ENCODE measurements at places on chromosomes 11 and 22. TPM values are rescaled to one million over a fixed set of nuclear protein-coding genes. Genes with fewer than 3 reads are reported as not detected.

Gene TEX12
- not detected for total RNA-seq

DNA sequence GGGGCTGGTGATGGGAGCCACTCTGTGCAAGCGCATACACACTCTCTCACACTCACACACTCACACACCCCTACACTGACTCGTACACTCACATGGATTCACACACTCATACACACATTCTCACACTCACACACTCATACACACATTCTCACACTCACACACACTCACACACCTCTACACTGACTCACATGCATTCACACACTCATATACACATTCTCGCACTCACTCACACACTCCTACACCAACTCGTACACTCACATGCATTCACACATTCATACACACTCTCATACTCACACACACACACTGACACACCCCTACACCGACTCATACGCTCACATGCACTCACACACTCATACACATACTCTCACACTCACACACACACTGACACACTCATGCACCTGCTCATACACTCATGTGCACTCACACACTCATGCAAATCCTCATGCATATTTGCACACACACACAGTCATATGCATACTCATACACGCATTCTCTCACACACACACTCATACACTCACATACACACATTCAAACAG, 5.1 kb downstream of the KRTAP5-11 start:
- no peaks in the 10 kb centered on the region for H3K27me3 ChIP-seq
- H3K27ac ChIP-seq = no peak overlapping the region
- no peaks in the 10 kb centered on the region for H3K36me3 ChIP-seq
- DNase-seq = no peak

DNA sequence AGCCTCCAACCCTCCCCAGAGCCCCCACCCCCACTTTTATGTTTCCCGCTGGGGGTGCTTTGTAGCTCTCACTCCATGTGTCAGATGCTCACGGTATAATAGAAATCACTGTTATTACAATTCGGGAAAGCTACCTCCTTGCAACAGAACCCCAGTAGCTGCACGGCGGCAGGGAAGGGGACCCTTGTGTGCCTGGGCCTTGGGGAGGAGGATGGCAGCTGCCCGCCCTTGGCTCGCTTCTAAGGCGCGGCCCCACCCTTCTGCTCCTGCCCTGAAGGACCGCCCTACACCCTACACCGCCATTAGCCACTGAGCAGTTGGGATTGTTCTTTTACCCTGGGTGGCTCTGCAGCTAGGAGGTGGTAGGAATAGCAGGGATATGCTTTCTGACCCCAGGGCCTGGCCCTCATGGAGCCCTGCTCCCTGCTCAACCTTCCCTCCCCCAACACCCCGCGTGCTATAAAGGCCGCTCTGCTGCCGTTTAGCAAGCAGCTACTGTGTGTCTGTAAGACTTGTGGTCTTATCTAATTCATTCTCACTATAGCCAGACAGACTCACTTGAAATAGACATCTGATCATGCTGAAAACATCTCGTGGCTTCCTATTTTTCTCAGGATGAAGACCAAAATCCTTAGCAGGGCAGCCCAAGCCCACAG, 219.7 kb downstream of the CEP164 start:
- 0 out of 2 replicates have a peak, but pooled peaks cover 4% of the 10 kb centered on the region for H3K27me3 ChIP-seq
- H3K27ac ChIP-seq = no peak overlapping the region
- no peaks in the 10 kb centered on the region for H3K36me3 ChIP-seq
- no peaks in the 10 kb centered on the region for H3K4me1 ChIP-seq
- H3K4me3 ChIP-seq = no peak overlapping the region

GRCh38 chr11:128407962-128408361, 179.4 kb downstream of the ETS1 start:
- H3K4me3 ChIP-seq = no peak overlapping the region
- no peaks in the 10 kb centered on the region for H3K27me3 ChIP-seq
- H3K27ac ChIP-seq = no peak overlapping the region
- H3K4me1 ChIP-seq = no peaks in the 10 kb centered on the region

DNA sequence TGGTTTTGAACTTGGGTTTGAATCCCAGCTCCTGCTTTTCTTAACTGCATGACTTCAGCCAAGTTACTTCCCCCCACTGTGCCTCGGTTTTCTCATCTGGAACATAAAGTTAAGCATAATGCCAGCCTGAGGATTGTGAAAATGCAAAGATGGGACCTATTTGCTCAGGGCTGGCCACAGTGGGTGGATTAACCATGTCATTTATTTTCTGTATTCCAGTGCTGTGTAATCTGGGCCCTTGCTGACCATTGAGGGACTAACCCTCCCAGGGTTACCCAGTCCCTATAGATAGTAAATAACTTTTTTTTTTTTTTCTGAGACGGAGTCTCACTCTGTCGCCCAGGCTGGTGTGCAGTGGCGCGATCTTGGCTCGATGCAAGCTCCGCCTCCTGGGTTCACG, 1.5 kb upstream of the VPREB3 start:
- no peaks in the 10 kb centered on the region for H3K36me3 ChIP-seq
- H3K4me3 ChIP-seq = no peak overlapping the region
- no peak overlapping the region for H3K27ac ChIP-seq
- H3K4me1 ChIP-seq = peaks cover 30% of the 10 kb centered on the region
- H3K27me3 ChIP-seq = no peaks in the 10 kb centered on the region
- no peak for DNase-seq

- no peaks in the 10 kb centered on the region for H3K36me3 ChIP-seq
- no peaks in the 10 kb centered on the region for H3K27me3 ChIP-seq
- H3K4me1 ChIP-seq = peaks cover 6% of the 10 kb centered on the region
- no peak overlapping the region for H3K27ac ChIP-seq
- DNase-seq = no peak
These were observed 228.1 kb downstream of the TENM4 start for GRCh38 chr11:79212741-79213190.
